ENCODE measurements at places on chromosomes 3 and 15.

DNA sequence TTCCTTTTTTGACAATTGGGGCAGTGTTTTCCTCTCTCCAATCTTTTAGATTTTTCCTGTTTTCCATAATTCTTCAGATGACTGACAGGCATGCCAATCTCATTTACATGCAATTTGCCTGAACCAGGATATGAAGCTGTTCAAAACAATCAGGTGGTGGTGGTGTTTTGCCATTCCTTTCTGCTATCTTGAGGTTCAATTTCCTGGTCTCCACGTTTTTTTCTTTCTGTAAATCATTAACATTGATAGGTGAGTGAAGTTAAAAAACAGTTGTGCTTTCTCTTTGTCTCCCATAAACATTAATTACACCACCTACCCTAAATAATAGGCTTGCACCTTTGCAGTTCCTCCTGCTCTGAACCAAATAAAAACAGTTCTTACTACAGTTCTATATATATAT is 49.1 kb downstream of the C2CD4A start:
- no peak for DNase-seq

GRCh38 chr3:81048058-81048665 is 713.3 kb downstream of the GBE1 start:
- no peak for DNase-seq

DNA sequence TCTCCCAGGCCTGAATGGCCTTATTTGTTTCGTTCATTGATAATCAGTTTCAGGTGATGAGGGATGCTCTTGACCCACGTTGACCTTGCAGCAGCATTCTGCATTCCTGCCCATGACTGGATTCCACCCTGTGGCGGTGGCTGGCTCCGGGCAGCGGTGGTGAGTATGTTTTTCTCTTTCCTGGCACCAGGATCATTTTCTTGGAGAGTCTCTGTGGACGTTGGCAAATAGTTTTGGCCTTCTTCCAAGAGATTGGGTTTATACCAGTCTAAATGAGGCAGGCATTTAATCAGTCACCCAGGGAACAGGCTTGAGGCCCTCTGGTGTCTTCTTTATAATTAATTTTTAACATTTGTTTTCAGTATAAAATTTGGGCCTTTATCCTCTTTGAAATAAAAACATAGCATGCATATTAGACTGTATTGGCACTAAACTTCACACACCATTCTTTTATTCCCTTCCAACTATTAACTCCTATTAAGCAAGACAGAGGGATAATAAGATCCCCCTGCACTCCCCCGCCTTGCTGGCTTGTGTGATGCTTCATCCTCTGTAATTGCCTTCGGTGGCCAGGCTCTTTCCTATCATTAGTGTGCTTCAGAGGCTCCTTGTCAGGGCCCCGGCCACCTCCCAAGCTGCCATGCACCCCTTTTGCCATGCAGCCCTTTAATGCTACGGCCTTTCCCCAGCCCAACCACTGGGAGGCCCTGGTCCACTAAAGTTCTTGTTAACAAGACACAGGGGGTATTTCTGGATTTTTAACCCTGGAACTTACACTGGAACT is 176.2 kb upstream of the TOPAZ1 start:
- DNase-seq, result no peak

GRCh38 chr15:66408675-66409282 is 22.1 kb downstream of the MAP2K1 start:
- DNase-seq, result no peak

DNA sequence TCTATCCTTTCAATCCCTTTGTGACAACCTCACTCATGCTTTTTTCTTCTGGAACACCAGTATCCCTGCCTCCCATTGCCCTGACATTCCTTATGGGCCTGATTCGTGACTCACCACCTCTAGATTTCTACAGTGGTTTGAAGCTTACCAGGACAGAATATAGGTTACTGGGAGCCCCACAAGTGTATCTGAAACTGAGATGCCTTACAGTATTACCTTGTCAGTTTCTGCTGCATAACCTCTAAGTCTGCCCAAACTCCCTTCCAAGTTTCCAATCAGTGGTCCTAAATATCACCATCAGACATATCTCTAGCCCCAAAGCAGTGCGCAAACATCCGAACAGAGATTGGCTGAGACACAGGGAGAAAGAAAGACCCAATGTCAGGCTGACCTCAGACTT is 5.6 kb downstream of the CPB1 start:
- DNase-seq, result no peak

- no peak for DNase-seq
These were observed 6.5 kb downstream of the FOXP1 start for GRCh38 chr3:71577011-71577410.

GRCh38 chr3:51384055-51384725 is 901 bp upstream of the MANF start:
- no peak for DNase-seq

DNA sequence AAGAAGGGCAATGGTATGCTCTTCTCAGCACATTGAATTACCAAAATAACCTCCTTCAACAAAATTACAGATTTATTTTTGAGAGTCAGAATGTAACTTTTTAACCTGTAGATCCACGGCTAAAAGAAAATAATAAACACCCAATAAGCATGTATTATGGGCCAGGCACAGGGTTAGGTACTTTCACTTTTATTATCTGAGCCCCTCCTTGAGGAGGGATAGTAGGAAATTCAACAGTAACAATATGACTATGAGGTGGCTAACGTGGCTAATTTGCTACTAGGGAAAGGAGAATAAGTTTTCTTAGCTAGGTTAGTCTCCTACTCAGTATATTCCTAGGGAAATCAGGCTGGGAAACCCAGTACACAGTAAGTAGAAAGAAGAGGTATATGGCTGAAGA is 306.9 kb downstream of the GAP43 start:
- DNase-seq, result no peak

- no peak for DNase-seq
These were observed 142.8 kb downstream of the TGFBR2 start for GRCh38 chr3:30749230-30749629.

DNA sequence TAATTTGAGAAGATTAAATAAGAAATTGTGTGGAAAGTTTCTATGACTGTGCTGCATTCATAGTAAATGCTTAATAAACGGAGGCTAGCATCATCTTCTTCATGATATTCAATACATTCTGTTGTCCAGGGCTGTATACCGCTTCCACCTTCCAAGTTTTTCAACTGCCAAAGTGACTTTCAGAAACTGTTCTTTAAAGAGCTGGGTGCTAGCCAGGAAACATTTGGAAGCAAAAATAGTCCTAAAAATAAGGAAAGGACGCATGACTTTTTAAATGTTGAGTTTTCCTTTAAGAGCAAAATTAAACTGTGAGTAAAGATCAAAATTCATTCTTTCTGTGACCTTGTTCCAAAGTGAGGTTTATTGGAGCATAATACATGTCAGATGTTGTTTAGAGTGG is 9.4 kb upstream of the ERC2 start:
- DNase-seq, result no peak

GRCh38 chr3:123290107-123290930 is 88.6 kb downstream of the SEC22A start:
- DNase-seq, result no peak

DNA sequence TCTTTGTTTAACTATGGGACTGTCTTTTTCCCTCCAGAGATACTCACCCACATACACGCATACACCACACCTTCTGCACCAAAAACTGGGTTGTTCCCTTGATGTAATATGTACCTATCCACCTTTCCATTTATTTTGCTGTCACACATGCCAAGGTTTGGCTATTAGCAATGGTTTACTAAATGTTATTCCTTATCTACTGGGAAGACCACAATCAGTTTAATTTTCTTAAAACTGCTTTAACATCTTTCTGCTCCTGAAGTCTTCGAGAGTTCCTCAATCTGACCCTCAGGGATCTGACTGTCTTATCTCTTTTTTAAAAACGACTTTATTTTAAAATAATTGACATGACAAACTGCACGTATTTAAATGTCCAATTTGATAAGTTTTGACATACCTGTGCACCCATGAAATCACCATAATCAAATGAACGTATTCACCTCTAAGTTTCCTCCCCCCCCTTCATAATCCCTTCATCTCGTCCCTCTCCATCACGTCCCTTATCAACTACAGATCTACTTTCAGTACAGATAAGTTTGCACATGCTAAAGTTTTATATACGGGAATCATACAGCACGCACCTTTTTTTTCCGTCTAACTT is 805 bp upstream of the TRPM7 start:
- DNase-seq, result no peak

- peak; percentile 24 for DNase-seq
These were observed 8.7 kb downstream of the SEMA3F start for GRCh38 chr3:50163572-50164455.
